GM23338 (cell line): ENCODE measurements at places on chromosomes 7 and 10. TPM values are rescaled to one million over a fixed set of nuclear protein-coding genes. Genes with fewer than 3 reads are reported as not detected.
A peak's percentile ranks its signal among the peaks of the same experiment; 100 is the strongest.

HYAL4 gene
- polyA plus RNA-seq, result not detected in 2 replicates

- no peak for DNase-seq
These were observed 316.6 kb downstream of the PLXDC2 start for GRCh38 chr10:20132816-20133215.

- no peak for DNase-seq
These were observed 20.4 kb upstream of the ANTXRL start for GRCh38 chr10:46266306-46266985.

GRCh38 chr7:88922944-88923343, 127.4 kb upstream of the TEX47 start:
- no peak for DNase-seq

GRCh38 chr7:80253653-80254052, 119.0 kb downstream of the GNAI1 start:
- DNase-seq, result no peak

DNA sequence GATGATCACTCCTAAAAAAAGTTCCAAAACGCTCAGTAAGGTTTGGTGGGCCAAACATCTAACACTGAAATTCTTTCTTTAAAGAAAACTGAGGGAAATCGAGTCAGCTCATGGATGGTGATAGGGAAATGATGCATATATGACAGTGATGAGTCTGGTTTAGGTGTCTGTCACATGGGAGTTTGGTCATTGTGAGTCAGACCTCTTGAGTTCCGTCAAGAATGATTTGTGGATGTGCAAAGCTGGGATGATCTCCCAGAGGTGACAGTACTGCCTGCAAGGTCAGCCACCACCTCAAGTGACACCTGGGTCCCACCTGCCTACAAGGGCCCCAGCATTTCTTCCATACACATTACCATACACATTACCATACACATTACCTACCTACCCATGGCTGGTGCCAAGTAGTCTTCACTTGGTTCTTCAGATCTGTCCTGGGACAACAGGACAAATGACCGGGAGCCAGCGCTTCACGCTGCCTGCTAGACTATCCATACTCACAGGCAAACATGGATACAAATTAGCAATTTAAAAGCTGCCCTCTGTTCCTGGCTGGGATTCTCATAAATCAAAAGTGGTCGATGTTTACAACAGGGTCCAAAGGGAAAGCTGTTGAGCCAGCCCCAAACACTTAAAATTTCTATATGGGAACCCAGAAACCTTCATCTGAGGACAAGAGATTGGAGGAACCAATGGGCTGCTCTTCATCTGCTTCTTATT, 128.4 kb downstream of the ADAM12 start:
- no peak for DNase-seq

GRCh38 chr10:113765910-113766309, 14.4 kb downstream of the PLEKHS1 start:
- no peak for DNase-seq

- DNase-seq, result no peak
These were observed 632.9 kb upstream of the AUTS2 start for GRCh38 chr7:68965351-68965750.

DNA sequence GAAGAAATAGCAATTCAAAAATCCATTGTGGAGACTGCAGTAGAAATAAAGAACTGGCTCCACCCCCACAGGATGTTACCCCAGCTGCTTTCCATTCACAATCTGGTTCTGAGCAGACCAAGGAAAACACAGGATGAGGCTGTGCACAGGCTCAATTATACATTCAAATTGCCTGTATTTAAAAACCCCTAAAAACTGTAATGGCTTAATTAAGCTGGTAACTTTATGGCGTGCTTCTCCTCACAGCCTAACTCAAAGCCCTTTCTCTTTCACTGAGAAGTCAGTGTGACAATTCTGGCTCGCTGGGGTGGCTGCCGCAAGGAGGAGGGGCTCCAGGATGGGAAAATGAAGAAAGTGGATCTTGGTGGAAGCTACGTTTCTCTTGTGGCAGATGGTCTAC, 1191.1 kb downstream of the SORCS1 start:
- DNase-seq, result peak; percentile 34

MNX1 gene
- polyA plus RNA-seq, result 0.14 and 0.24 TPM in 2 replicates

SNX10 gene
- 13.8 and 15.8 TPM in 2 replicates for polyA plus RNA-seq

FKBP6 gene
- polyA plus RNA-seq, result 0.15 TPM in 1 of 2 replicates, not detected in the other

DNA sequence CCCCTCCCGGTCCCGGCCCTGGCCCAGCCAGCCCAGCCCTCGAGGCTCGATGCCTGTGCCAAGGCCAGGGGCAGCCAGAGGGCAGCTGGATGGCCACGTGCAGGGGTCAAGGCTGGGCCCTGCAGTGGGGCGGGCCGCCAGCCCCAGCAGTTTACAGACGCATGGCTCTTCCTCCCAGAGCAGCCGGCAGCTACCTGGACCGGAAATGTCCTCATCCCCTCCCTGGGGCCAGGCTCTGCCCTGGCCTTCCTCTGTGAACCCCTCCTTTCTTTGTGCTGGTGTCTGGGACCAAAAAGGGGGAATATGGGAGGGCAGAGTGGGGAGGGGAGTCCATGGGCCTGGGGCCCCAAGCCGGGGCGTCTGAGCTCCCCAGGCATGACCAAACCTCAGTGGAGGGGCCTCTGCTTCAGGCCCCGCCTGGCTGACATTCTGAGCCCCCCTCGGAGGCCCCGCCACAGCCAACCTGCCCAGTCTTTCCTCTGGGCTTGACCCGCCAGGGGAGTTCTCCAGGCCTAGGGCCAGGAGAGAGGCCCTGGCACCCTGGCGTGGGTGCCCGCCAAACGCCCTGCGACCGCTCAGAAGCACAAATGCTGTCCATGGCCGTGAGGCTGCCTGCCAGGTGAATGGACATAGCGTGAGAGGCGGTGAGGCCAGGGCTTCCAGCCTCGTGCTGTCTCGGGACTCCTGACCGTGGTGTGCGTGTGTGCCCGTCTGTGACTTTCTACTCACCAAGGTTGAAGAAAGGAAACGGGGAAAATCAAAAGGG, 24.7 kb upstream of the AMZ1 start:
- DNase-seq, result no peak

DNA sequence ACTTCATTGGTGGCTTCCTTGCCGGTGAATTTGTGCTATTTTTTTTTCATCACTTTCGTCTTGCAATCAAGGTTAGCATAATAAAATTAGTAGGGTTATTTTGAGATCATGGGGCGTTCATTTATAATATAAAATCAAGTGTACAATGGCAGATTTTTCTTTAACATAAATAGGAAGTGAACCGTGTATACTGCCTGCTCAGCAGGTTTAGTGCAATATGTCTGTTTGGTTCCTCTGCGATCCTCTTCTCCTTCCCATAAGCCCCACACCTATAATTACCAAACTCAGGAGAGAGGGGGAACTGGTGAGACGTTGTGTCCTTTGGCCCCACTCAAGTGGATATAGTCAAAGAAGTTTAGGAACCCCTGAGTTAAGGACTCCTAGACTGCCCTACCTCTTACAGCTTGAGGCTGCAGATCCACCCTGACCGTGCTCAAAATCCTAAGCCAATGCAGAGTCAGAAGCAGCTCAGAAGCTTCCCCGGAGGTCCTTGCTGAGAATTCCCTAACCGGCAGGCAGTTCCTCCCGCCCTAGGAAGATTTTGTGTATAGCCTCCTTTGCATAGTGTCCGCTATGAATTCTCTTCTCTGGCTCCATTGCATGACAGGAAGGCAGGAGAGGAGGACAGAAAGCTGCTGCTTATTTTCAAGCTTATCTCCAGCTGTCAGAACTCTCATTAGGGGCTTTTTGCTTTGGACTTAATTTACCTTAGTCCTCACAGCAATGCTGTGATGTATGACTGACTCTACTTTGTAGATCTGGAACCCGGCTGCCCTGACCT, 41.5 kb downstream of the PYROXD2 start:
- DNase-seq, result no peak

ACSM6 gene
- polyA plus RNA-seq, result 0.65 and 0.90 TPM in 2 replicates

DNA sequence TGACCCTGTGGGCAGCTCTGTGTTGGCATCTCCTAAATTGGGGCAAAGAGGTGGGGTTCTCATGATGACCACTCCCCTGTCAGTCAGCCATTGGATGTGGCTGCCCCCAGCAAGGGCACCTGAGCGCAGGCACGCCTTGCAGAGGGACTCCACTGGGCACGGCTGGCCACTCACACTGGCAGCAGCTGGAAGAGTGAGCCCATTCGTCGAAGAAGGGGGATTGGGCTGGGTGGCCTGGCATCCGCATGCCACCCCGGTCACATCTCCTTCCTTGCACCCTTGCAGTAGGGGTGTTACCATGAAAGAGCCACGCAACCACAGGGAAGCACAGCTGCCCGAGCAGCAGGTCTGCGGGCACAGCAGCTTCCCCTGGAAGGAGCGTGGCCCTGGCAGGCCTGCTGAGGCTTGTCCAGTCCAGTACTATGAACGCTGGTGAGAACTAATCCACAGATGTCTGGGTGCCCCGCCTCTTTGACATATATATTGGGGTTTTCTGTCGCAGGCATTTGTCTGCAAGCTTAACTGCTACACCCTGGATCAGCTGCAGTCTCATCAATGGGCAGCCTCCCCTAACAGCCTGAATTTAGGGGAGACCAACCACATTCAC, 25.7 kb upstream of the GRB10 start:
- no peak for DNase-seq

KCND2 gene
- polyA plus RNA-seq, result 7.1 and 8.3 TPM in 2 replicates

DNA sequence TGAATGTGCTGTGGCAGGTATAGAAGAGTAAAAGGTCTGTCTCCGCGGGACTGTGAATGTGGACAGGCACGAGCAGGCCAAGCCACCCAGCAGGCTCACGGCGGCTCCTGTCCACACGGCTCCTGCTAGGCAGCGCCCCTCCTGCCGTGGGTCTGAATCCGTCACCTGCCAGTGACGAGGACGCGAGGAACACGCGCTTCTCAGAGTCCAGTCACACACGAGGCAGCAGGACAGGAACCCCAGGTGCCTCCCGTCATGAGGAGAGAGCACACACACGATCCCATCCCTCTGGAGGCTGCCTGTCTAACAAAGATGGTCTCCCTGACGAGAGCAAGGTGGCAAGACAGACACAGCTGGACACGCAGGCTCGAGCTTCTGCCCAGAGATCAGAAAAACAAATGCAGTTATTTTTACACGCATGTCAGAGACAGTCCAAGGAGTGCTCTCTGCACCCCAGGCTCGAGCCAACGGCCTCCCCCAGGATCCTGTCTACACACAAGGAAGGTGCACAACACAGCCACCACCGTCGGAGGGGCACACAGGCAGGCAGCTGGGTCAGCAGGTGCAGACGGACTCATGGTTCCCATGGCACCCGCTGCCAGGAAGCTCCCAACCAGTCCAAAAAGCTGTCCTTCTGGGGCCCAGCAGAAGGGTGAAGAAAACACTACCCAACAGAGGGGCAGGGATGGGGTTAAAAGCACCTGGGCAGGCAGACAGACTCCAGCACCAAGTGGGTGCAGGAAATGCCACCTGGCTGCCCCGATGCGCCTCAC, 103.2 kb downstream of the MAD1L1 start:
- DNase-seq, result no peak
